ENCODE measurements at places on chromosomes 4 and X.

DNA sequence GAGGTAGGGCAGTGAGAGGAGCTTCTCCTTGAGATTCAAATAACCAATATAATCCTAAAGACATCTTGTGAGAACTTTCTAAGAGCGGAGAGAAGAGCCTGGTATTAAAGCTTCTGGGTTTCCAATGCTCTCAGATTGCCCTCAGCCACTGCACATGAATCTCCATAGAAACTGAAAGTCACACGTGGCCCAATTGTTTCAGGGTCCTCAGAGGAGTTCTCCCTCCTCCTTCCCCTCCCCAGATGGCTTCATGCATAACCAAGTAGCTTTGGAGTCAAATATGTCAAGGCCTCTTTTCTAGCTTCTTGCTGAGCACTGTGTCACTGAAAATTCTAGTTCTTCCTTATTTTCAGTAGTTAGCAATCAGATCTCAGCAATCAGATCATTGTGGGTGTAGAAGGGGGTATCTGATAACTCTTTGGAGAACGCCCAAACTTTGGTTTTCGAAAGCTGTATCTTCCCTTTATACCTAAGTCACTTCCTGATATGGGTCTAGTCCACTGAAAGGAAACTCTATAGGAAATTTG is 2.2 kb downstream of the BTK start:
- no peak for DNase-seq

- DNase-seq = no peak
Measured at GRCh38 chrX:20267931-20268701, 1.4 kb upstream of the RPS6KA3 start.

DNA sequence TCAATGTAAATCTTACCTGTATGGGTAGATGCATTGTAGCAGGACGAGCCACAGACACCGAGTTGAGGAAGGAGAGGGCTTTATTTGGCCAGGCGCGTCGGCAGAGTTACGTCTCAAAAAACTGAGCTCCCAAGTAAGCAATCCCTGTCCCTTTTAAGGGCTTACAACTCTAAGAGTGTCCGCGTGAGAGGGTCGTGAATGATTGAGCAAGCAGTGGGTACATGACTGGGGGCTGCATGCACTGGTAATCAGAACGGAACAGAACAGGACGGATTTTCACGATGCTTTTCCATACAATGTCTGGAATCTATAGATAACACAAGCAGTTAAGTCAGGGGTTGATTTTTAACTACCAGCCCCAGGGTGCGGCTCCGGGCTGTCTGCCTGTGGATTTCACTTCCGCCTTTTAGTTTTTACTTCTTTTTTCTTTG is 524.9 kb upstream of the HTR2C start:
- no peak for DNase-seq

DNA sequence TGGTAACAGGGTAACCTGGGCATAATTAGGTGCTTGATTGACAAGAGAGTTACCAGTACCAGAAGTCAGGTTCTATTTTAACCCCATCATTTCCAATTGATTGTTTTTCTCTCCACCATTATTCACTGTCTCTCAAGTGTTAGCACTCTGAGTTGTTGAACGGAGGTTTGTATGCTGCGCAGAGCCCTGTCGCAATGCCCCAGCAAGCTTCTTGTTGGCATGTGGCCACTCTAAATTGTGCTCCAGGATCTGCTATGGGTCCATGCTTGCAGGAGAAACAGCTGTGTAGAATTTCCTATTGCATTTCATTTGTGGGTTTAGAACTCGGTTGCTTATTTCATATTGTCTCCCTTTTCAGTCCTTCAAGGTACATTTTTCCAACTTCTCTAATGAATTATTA is 98.2 kb downstream of the KLHL8 start:
- DNase-seq = no peak

DNA sequence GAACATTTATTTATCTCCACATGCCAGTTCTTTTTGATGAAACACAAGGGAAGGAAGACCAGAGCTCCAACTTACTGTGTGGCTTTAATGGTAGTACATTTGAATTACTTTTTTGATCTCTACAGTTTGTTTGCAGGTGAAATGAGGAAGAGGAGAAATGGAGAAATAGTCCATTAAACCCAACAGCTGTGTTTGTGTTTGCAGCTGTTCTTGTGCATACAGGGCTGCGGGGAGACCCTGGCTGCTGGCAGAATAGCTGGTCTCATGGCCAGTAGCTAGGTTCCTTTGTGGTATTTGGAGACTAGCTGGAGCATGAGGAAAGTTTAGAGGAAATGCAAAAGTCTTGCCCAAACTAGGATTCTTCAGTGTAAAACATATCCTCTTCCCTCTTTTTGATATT is 374.8 kb downstream of the GPAT3 start:
- no peak for DNase-seq

- no peak for DNase-seq
Measured at GRCh38 chrX:52363247-52363883, 5.5 kb upstream of the XAGE2 start.

- DNase-seq = no peak
Measured at GRCh38 chr4:112563431-112564200, 47.6 kb upstream of the NEUROG2 start.

DNA sequence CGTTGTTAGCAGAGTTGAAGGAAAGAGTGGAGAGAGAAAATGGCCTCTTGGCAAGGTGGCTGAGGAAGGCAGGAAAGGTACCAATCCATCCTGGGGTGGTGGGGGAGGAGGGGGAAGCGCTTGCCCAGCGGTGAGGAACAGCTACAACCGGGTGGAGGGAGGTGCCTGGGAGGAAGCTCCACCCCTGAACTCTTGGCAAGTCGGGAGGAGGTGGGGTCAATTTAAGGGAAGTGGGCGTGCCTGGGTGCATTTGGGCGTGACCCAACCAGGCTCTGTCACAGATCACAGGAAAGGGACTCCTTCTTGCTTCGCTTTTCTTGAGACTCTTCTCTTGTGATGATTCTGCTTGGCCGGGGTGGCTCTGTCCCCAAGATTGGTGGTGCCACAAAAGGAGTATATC is 41.7 kb downstream of the BCORL1 start:
- peak; percentile 45 for DNase-seq

DNA sequence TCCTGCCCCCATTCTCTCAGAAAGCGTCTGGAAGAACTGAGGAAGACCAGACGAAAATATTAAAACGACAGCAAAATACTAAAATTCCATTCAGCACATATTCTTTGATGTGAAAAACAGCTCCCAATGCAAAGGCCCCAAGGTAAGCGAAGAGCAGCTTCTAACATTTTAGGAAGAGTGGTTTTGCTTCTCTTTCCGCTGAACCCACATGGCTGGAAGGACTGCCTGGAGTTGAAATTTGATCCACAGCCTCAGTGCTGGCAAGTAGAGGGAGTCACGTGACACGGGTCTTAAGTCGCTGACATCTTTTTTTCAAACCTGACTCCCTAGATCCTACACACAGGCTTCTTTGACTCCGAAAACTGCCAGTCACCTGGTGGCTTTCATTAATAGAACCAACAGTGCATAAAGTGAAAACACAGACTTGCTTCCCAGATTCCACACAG is at the start of gene FAM13A:
Gene FAM13A, minus strand, starts transcription at position 233 of the 446 bp plus-strand sequence. Its CDS starts 221 bp downstream, at position 12.
- peak; percentile 92 for DNase-seq

- DNase-seq = no peak
Measured at GRCh38 chr4:151485541-151486131, 76.7 kb downstream of the FHIP1A start.

- no peak for DNase-seq
Measured at GRCh38 chrX:47611926-47612325, 7.7 kb downstream of the SYN1 start.

DNA sequence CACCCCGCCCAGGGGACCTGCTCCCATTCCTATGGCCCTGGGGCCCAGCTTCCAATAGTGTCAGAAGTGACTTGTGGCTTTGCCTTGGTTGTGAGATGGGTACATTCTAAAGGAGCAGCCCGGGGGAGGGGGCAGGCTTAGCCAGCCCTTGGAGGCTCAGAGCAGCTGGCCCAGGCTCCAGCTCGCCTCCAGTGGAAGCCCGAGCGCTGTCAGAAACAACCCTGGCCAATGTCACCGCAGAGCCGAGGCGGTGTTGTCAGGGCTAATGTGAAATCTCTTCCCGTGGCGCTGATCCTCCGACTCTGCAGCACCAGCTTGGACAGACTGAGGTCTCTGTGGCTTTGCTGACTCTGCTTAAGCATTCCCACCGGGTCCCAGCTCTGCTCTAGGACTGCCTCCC is 29.2 kb upstream of the ZNF81 start:
- DNase-seq = no peak

GRCh38 chrX:48472851-48473703 is 2.9 kb upstream of the FTSJ1 start:
- no peak for DNase-seq

- no peak for DNase-seq
Measured at GRCh38 chr4:75643651-75644050, 13.3 kb upstream of the CDKL2 start.

GRCh38 chr4:85933291-85933640 is 426.6 kb downstream of the MAPK10 start:
- no peak for DNase-seq

- DNase-seq = no peak
Measured at GRCh38 chr4:1523907-1524636, 117.8 kb upstream of the NKX1-1 start.

Data from right renal cortex interstitium (tissue), 3 donors.